ENCODE measurements at places on chromosomes 1 and 21. TPM values are rescaled to one million over a fixed set of nuclear protein-coding genes. Genes with fewer than 3 reads are reported as not detected.

DNA sequence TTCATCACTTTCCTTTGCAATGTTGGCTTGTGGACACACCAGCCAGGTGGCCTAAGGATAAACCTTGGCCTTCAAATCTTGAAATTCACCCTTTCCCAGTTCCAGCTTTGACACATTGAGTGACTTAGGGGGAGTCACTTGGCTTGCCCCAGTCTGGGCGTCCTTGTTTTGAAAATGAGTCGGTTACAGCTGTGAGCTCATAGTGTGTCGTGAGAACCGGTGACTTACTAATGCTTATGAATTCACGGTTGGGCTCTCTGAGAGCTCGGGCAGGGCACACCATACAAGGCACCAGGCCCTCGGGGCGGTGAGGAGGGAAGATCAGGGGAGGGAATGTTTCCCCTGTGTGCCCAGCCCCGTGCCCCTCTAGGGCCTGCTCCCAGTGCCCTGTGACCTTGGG, 126.9 kb upstream of the TMPRSS2 start:
- no peaks in the 10 kb centered on the region for H3K4me1 ChIP-seq
- no peak for DNase-seq
- no peaks in the 10 kb centered on the region for H3K36me3 ChIP-seq
- H3K27ac ChIP-seq = no peak overlapping the region
- no peaks in the 10 kb centered on the region for H3K27me3 ChIP-seq

MPL gene
- not detected for total RNA-seq

AMY1B gene
- total RNA-seq = not detected

DNA sequence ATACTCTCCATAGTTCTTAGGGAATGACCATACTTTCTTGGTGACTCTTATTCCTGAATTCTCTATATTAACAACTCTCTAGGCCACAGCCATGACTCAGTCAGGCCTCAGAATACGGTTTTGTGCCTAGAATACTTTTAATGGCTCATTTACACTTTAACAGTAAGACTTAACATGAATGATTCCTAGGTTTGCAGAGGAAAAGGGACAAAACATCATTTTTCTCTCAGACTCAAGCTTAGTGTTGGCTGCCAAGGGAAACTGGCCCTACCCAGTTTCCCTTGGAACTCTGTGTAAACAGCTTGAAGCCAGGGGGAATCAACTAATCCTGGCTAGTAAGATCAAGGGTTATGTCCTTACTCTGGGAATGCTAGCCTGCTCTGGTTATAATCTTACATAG, 164.9 kb upstream of the PKN2 start:
- no peak for DNase-seq
- no peaks in the 10 kb centered on the region for H3K4me1 ChIP-seq
- H3K4me3 ChIP-seq = no peak overlapping the region
- no peak overlapping the region for H3K27ac ChIP-seq
- H3K36me3 ChIP-seq = no peaks in the 10 kb centered on the region
- no peaks in the 10 kb centered on the region for H3K27me3 ChIP-seq

DNA sequence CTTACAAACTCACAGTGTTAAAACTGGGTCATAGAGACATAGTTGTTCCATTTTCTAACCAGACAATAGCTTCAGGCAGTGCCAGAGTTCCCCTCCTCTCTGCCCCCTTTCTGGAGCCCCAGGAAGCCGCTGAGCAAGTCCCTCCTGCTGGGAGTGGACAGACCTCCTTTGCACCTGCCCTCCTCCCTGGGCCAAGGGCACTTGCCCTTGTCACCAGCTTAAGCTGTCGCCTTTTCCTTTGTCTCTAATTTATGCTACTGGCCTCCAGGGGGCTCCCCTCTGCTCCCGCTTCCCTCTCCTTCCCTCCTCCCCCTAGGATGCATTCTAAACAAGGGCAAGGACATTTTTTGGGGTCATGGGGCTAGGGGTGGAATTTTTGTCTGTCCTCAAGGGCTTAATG, 182.4 kb downstream of the MIS18A start:
- DNase-seq = no peak
- H3K27ac ChIP-seq = no peak overlapping the region
- H3K27me3 ChIP-seq = no peaks in the 10 kb centered on the region
- no peaks in the 10 kb centered on the region for H3K36me3 ChIP-seq

SYDE2 gene
- 1.2 TPM for total RNA-seq

RHD gene
- not detected for total RNA-seq

GRCh38 chr1:108878678-108879077, 1.9 kb downstream of the GPSM2 start:
- no peaks in the 10 kb centered on the region for H3K4me1 ChIP-seq
- no peak overlapping the region for H3K27ac ChIP-seq
- H3K27me3 ChIP-seq = no peaks in the 10 kb centered on the region
- H3K36me3 ChIP-seq = no peaks in the 10 kb centered on the region
- no peak for DNase-seq

GRCh38 chr1:193543259-193543658, 356.8 kb upstream of the B3GALT2 start:
- DNase-seq = no peak
- peaks cover 34% of the 10 kb centered on the region for H3K4me1 ChIP-seq
- no peak overlapping the region for H3K27ac ChIP-seq
- no peak overlapping the region for H3K4me3 ChIP-seq
- no peaks in the 10 kb centered on the region for H3K36me3 ChIP-seq
- H3K27me3 ChIP-seq = no peaks in the 10 kb centered on the region

DNA sequence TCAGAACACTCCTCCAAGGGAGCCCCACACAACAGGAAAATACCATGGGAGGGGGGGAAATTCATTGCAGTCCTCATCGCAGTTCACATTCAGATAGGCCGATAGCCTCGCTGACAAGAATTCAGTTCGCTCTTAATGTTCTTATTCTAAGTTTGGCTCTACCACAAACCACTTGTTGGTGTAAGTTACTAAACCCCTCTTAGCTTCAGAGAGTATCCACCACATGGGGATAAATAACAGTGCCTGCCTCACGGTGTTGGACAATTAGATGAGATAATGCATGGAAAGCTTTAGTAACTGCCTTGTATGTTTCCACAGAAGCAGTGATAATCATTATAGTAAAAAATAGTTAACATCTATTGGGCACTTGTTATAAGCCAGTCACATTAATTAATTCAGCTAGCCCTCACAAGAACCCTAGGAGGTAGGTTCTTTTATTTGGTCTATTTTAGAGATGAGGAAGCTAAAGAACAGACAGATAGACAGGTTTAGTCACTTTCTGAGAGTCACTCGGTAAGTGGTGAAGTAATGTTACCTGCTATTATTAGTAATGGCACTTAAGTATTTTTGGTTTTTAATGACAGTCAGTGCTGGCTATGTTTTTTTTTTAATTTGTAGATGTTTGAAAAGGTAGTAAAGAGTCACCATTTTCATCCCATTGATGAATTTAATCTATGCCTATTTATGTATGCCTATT, 10.1 kb downstream of the VAV3 start:
- H3K4me3 ChIP-seq = no peak overlapping the region
- H3K36me3 ChIP-seq = no peaks in the 10 kb centered on the region
- no peak overlapping the region for H3K27ac ChIP-seq
- peaks cover 29% of the 10 kb centered on the region for H3K4me1 ChIP-seq
- no peak for DNase-seq

DNA sequence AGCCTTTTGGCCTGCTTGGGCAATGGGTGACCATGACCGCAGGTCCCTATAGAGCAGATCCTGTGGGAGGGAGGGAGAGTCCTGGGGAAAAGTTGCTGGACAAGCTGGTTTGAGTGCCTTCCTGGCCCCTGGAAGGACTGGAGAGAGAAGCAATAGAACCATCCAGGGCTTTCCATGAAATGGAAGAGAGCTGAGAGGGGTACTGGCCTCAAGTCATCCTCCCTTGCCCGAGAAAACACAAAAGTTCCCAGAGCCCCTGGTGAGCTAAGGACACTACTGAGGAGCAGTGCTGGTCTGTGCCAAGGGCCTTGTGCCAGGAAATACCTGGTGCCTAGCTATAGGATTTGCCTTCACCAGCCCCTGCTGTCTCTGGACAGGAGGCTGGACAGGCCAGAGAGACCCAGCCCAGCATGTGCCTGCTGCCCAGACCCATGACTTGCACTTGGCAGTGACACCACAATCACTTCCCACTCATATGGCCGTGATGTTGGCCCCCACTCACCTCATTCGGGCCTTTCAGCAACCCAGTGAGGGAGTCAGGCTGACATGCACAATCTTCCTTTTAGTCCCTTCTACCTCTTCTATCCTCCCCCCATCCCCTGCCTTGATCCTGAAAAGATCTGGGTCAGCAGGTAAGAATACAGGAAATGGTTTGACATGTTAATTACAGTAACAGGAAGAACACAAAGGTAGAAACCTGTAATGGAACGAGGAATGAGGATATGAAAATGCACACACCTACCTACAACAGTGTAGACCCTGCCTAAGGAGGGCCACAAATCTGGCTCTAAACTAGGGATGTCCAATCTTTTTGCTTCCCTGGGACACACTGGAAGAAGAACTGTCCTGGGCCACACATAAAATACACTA, 7.0 kb downstream of the SH3BP5L start:
- H3K4me3 ChIP-seq = no peak overlapping the region
- H3K4me1 ChIP-seq = peaks cover 30% of the 10 kb centered on the region
- peak; percentile 22 for DNase-seq
- peak overlapping the region; percentile 9 for H3K27ac ChIP-seq
- H3K36me3 ChIP-seq = peaks cover 32% of the 10 kb centered on the region

DNA sequence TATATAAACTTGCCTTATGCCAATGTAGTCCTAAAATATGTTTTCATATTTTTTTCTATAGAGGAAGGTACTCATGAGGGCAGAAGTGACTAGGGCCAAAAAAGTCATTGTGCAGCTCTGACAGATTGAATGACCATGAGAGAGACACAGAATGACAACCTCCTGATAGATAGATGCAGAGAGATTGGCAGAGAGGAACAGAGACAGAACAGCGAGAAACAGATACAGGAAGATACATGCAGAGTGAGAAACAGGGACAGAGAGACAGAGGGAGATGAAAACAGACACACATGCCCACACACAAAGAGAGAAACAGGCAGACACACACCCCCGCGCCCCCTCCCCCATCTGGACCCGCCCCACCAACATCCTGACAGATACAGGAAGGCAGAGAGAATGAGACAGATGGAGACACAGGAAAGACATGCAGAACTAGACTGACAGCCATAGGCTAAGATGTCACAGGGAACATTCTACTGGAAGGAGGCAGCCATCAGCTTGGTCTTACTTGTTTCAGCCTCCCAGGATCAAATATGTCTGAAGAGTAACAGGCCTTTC, 211.1 kb downstream of the ST6GALNAC3 start:
- no peaks in the 10 kb centered on the region for H3K27me3 ChIP-seq
- no peak for DNase-seq
- H3K27ac ChIP-seq = peak overlapping the region; percentile 6
- no peak overlapping the region for H3K4me3 ChIP-seq
- peaks cover 8% of the 10 kb centered on the region for H3K4me1 ChIP-seq

DNA sequence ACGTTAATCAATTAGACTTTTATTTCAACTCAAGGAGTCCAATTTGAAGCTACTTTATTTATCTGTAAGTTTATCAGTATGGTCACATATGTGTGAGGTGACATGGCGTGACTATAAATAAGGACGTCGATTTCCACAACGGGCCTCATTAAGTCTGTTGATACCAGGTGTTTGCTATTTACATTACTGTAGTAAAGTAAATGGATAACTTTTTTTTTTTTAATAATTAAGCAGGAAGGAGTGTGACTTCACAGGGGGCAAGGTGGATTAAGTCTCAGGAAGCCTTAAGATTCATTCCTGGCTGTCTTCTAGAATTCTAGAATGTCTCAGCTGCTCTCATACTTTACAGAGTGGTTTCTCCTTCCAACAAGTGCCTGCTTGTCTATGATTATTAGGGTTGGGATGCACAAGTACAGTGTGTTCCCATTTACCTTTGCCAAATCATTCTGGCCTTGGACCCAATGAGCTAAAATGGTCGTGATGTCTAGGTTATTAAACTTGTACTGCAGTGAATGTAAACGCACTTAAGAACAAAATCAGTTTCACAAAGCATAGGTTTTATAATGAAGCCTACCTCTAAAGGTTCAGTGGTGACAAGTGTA, 15.5 kb downstream of the MAP3K7CL start:
- no peaks in the 10 kb centered on the region for H3K4me1 ChIP-seq
- H3K27me3 ChIP-seq = no peaks in the 10 kb centered on the region
- no peak overlapping the region for H3K4me3 ChIP-seq
- no peak overlapping the region for H3K27ac ChIP-seq
- no peaks in the 10 kb centered on the region for H3K36me3 ChIP-seq

DNA sequence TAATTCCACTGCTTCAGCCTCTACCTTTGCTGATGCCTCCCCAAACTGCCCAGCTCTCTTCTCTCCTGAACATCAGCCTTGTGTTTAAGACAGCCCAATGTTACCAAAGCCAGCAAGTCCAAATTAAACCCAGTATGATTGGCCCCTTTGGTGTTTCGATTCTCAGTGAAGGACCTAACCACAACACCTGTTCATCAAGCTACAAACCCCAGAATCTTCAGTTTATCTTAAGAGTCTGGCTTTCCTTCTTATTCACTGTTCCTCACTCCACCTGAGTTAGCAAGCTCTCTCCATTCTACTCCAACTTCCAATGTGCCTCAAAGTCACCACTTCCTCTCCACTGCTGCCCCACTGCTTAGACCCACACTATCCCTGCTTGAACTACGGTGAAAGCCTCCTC, 25.5 kb upstream of the ITPKB start:
- no peak overlapping the region for H3K27ac ChIP-seq
- H3K27me3 ChIP-seq = no peaks in the 10 kb centered on the region
- H3K4me3 ChIP-seq = no peak overlapping the region
- peaks cover 3% of the 10 kb centered on the region for H3K4me1 ChIP-seq

PCP4 gene
- not detected for total RNA-seq

- H3K4me1 ChIP-seq = peaks cover 41% of the 10 kb centered on the region
- H3K27me3 ChIP-seq = no peaks in the 10 kb centered on the region
- DNase-seq = peak; percentile 63
- peak overlapping the region; percentile 86 for H3K27ac ChIP-seq
Measured at GRCh38 chr1:26275580-26276431, 4.1 kb upstream of the SH3BGRL3 start.

NR5A2 gene
- total RNA-seq = 0.10 TPM

SH2D1B gene
- total RNA-seq = 3.1 TPM
